AG10803 (cell line): ENCODE measurements at places on chromosomes 6 and 20.

DNA sequence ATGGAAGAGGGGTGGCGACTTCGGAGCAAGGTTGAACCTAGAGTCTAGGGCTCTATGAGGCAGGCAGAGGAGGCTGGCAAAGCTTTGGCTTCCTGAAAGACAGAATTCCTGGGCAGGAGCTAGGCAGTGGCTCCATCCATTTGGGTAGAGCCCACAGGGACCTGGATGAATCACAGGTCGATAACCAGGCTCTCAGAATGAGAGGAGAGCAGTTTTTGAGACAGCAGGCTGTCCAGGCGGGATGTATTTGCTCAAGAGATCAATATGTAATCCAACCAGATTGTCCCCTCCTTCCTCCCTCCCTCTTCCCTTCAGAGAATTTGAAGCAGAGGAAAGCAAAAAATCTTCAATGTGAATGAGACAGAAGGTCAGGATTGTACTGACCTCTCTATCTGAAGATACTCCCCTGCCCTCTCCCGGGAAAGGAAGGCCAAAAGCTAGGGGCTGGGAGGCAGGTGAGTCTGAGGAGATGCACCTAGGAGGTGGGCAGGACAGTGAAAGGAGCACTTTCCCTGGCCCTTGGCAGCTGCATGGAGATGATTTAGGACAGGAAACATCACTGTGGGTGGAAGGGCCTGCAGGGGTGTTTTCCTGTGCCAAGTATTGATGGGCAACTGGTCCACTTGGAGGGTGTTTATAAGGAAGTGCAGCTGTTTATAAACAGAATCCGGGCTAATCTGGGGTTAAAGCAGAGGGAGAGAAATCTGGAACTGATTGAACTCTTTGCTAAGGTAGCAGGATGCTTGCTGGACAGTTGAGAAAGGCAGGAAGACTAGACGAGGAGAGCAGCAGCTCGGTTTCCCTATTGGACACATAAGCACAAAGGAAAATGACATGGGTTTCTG lies 212.4 kb upstream of the LRFN2 start:
- DNase-seq = no peak

DNA sequence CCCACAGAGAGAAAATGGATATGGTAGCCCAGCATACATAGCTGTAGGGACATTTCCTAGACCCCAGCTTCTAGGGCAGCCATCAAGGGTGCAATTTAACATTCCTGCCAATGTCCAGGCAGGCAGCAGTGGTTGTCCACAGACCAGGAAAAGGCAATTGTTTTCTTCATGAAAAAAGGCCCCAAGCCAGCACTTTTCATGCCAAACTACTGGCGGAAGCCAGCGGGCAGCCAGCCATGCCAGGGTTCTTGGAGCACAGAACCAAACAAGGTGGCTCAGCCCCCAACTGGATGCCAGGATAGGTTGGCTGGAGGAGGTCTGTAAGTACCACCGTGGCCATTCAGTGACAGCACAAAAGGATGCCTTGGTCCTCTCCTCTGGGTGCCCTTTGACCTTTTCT lies 94.6 kb downstream of the BANF2 start:
- no peak for DNase-seq

- DNase-seq = no peak
Observed at GRCh38 chr20:881783-882144, 34.4 kb downstream of the ANGPT4 start.

GRCh38 chr20:44112456-44112855 lies 74.5 kb downstream of the JPH2 start:
- no peak for DNase-seq
